ENCODE measurements at places on chromosomes 2 and 18. TPM values are rescaled to one million over a fixed set of nuclear protein-coding genes. Genes with fewer than 3 reads are reported as not detected.
A peak's percentile ranks its signal among the peaks of the same experiment; 100 is the strongest.

- no peak for DNase-seq
Measured at GRCh38 chr2:15731889-15732271, 140.2 kb downstream of the DDX1 start.

DNA sequence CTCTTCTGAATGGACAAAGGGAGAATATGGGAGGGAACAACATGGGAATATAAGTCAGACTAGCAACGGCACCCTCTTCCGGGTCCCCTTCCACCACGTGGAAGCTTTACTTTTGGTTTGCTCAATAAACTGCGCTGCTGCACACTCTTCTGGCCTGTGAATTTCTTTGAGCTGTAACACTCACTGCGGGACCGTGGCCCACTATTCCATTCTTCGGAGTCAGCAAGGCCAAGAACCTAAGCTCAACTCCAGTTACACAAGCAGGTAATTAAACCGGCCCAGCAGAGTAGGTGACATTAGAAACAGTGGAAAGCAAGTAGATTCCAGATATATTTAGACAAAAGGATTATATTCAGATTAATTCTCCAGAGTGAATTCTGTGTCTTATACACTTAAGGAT lies 697.4 kb upstream of the NXPH2 start:
- DNase-seq = no peak

DNA sequence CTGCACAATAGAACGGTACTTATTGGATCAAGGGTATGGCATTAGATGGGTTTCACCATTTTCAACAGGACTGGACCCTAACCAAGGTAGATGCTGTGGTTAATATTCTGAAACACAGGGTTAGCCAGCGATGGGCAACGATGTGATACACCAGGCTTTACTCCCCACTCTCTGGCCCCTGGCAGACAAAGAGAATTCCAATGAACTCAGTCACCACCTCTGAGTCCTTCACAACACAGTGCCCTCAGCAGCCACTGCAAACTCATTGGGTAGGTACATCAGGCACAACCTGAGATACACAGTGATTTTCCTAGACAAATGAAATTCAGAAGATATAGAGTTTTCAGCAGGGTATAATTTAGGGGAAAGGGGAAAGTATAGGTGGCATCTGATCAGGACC lies 634.5 kb downstream of the ZEB2 start:
- no peak for DNase-seq

GRCh38 chr2:11829947-11830707 lies 83.7 kb downstream of the LPIN1 start:
- peak; percentile 92 for DNase-seq

STARD6 gene
- total RNA-seq = not detected

ERICH2 gene
- not detected for total RNA-seq

NCKAP5 gene
- 3.4 TPM for total RNA-seq

ERBB4 gene
- 0.10 TPM for total RNA-seq
